ENCODE measurements at places on chromosomes 5 and 9.
A peak's percentile ranks its signal among the peaks of the same experiment; 100 is the strongest.

- H3K27me3 ChIP-seq, result no peaks in the 10 kb centered on the region
- no peak for DNase-seq
Observed at GRCh38 chr9:28289746-28290145, 716.5 kb upstream of the C9orf72 start.

DNA sequence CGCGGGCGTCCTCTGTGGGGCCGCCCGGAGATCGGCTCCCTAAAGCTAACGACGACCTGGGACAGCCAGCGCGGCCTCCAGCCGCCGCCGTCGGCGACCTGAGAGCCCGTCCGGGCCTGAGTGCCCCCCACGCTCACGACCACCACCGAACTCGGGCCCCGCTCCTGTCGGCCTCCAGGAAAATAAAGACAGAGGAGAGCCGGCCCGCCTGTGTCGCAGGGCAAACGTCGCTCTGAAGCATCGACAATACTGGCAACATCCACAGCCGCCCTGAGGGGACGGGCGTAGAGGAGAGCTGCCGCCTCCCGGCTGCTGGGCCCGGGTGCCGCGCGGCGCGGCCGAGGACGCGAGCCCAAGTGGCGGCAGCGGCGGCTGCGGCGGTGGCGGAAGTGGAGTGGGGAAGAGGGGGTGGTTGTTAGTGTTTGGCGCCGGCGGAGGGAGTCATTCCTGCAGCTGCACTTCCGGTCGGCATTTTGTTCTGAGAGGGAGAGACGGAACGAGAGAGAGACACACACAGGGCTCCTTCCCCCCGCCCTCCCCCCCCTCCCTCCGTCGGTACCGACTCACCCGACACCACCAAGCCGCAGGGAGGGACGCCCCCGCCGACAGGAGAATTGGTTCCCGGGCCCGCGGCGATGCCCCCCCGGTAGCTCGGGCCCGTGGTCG lies at the start of gene NIPBL:
Gene NIPBL (plus strand): TSS at position 471 of the 666 bp plus-strand sequence. CDS start 76,928 bp downstream, outside the sequence.
- H3K27ac ChIP-seq, result peak within 1 kb of the TSS; percentile 91
- DNase-seq, result peak; percentile 89
- H3K27me3 ChIP-seq, result no peaks in the 10 kb centered on the region
- peaks cover 42% of the 10 kb centered on the region for H3K4me1 ChIP-seq

DNA sequence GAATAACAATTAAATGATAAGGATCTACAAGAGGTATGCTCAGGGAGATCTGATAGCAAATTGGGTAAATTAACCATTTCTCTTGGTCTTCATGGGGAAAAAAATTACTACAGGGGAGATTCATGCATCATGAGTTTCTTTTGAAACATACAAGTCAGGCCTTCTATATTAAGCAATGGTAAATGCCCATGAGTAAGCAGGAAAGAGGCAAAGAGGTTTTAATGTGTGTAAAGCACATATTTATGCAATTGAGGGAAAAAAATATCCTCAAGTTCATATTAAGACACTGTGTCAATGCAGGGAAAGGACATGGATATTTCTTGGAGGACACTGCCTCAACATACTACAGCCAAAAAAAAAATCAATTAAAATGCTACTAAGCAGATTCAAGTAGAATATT lies 73.4 kb upstream of the NR4A3 start:
- H3K27ac ChIP-seq, result no peak overlapping the region
- no peaks in the 10 kb centered on the region for H3K36me3 ChIP-seq
- peaks cover 7% of the 10 kb centered on the region for H3K4me1 ChIP-seq
- no peak for DNase-seq
- H3K4me3 ChIP-seq, result no peak overlapping the region

DNA sequence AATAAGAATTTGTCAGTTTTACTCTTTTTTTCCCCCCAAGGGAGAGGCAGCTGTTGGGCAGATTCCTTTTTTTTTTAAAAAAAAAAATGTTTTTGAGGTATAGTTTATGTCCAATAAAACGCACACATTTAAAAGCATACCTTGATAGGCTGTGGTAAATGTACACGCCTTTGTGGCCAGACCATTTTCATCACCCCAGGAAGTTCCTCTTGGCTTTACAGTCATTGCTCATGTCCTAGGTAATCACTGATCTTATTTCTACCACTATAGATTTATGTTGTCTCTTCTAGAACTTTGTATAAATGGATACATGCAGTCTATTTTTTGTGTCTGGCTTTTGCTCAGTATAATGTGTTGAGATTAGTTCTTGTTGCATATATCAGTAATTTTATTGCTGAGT lies 9.8 kb downstream of the SUB1 start:
- H3K36me3 ChIP-seq, result no peaks in the 10 kb centered on the region
- H3K4me3 ChIP-seq, result no peak overlapping the region
- peaks cover 67% of the 10 kb centered on the region for H3K4me1 ChIP-seq
- H3K27me3 ChIP-seq, result no peaks in the 10 kb centered on the region

DNA sequence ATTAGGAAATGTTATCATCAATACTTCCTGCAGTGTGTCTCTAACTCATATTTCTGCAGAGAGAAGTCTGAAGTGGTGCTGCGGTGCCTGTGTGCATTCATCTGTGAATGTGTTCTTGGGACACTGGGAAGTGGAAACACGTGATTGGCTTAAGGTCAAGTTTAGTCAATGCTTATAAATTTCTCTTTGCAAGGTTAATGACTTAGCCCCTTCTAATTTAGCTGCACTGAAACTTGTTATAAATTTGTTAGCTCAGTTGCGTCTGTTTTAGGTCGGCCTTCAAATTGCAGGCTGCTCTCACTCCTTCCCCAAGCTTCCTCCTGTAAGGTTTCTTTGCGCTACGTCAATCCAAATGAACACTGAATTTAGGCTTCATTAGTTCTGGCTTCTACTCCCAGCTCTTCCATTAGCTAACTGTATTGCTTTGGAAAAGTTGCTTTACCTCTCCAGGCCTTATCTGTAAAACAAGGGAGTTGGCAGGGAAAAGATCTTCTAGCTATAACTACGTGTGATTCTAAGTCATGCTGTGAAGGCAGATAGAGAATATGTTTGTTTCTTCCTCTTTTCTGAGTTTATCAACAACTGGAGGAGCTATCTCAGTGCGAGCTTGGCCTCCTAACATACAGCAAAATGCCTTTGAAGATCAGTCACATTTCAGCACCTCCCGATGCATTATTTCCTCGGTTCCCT lies 341.8 kb downstream of the NFIB start:
- no peak overlapping the region for H3K4me3 ChIP-seq
- DNase-seq, result no peak
- no peaks in the 10 kb centered on the region for H3K36me3 ChIP-seq
- peaks cover 31% of the 10 kb centered on the region for H3K4me1 ChIP-seq

- H3K4me1 ChIP-seq, result no peaks in the 10 kb centered on the region
- no peak for DNase-seq
- no peaks in the 10 kb centered on the region for H3K36me3 ChIP-seq
- no peaks in the 10 kb centered on the region for H3K27me3 ChIP-seq
Observed at GRCh38 chr9:15942831-15943424, 390.1 kb downstream of the CCDC171 start.

DNA sequence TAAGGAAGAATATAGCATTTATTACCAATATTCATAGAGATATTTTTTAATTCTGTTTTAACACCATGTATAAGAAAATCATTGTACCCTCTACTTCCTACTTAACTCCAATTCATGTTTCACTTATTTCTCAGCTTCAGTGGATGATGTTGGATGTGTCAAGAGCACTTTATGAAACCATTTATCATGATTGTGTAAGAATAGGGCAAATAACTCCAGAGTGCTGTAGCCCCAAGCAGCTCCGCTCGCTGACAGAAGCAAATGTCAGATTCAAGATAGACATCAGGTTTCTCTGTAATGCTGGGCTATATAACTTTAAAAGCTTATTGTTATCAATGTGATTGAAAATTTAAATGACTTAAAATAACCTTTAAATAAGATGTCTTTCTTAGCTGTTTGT lies 50.4 kb downstream of the MAST4 start:
- no peak for DNase-seq
- no peaks in the 10 kb centered on the region for H3K27me3 ChIP-seq
- H3K27ac ChIP-seq, result no peak overlapping the region
- H3K4me1 ChIP-seq, result peaks cover 21% of the 10 kb centered on the region
- no peak overlapping the region for H3K4me3 ChIP-seq

DNA sequence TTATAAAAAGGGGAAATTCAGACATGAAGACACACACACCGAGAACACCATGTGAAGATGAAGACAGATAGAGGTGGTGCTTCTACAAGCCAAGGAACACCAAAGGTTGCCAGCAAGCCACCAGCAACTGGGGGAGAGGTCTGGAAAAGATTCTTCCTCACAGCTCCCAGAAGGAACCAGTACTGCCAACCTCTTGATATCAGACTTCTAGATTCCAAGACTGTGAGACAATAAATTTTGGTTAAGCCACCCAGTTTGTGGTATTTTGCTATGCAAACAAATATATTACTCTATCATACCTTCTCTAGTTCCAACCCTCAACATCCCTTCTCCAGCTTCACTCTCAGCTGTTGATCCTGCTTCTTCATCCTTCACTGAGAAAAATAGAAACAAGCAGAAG lies 451.1 kb downstream of the EBF1 start:
- H3K4me1 ChIP-seq, result no peaks in the 10 kb centered on the region
- H3K36me3 ChIP-seq, result no peaks in the 10 kb centered on the region
- no peak for DNase-seq
- H3K27ac ChIP-seq, result no peak overlapping the region
- no peaks in the 10 kb centered on the region for H3K27me3 ChIP-seq
- H3K4me3 ChIP-seq, result no peak overlapping the region

- DNase-seq, result no peak
- peaks cover 3% of the 10 kb centered on the region for H3K27me3 ChIP-seq
- no peaks in the 10 kb centered on the region for H3K4me1 ChIP-seq
- no peak overlapping the region for H3K4me3 ChIP-seq
Observed at GRCh38 chr9:138053996-138054752, 176.6 kb downstream of the CACNA1B start.

- H3K36me3 ChIP-seq, result no peaks in the 10 kb centered on the region
- DNase-seq, result no peak
- H3K27ac ChIP-seq, result no peak overlapping the region
- H3K4me1 ChIP-seq, result no peaks in the 10 kb centered on the region
- H3K27me3 ChIP-seq, result no peaks in the 10 kb centered on the region
Observed at GRCh38 chr5:177124486-177124991, 9.0 kb upstream of the NSD1 start.

DNA sequence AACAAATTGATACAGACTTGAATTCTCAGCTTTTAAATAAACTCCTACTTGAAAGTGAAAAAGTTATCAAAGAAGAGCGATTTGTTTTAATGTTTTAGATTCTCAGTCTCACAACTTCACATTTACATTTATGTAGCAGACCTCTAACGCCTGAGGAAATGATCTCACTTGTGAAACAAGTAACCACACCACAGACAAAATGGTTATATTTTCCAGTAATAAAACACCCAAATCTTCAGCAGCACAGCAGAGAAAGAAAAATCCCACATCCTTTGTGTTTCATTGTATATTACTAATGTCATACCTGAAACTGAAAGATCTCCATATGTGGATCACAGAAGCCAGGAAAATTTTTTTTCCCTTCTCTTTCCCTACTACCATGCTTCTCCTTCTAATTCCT lies 29.8 kb upstream of the GZMA start:
- no peak overlapping the region for H3K4me3 ChIP-seq
- DNase-seq, result no peak

- peaks cover 51% of the 10 kb centered on the region for H3K4me1 ChIP-seq
- DNase-seq, result no peak
- H3K27ac ChIP-seq, result peak overlapping the region; percentile 98
- H3K4me3 ChIP-seq, result no peak overlapping the region
- H3K27me3 ChIP-seq, result no peaks in the 10 kb centered on the region
Observed at GRCh38 chr9:121734465-121734864, 83.0 kb downstream of the DAB2IP start.

All from heart right ventricle (tissue), 16 donors.